ENCODE measurements at places on chromosomes 5 and 9. TPM values are rescaled to one million over a fixed set of nuclear protein-coding genes. Genes with fewer than 3 reads are reported as not detected.

The TAS2R1 gene
- total RNA-seq, result 0.85 TPM

DNA sequence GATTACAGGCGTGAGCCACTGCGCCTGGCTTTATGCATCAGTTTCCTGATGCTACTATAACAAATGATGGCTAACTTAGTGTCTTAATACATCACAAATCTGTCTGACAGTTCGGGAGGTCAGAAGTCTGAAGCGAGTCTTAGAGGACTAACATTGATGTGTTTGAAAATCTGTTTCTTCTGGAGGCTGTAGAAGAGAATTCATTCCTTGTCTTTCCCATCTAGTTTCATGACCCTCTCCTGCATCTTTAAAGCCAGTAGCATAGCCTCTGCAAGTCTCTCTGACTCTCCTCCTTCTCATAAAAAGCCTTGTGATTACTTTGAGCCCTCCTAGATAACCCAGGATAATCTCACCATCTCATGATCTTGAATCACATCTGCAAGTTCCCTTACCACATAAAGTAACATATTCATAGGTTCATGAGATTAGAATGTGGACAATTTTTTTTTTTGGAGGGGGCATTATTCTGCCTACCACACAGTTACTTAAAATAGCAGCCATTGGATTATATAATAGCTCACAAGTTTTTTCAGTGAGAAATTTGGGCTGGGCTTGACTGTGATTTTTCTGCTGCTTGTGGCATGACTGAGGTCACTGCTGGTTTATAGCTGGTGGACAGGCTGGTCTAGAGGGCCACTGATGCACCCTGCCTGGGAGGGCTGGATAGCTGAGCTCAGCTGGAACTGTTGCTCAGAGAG lies 134.8 kb downstream of the FBXL7 start:
- DNase-seq, result no peak

The CYLC2 gene
- total RNA-seq, result not detected

GRCh38 chr9:120693700-120694008 lies 20.6 kb downstream of the MEGF9 start:
- no peak for DNase-seq

GRCh38 chr5:154487541-154487940 lies 9.5 kb upstream of the HAND1 start:
- DNase-seq, result no peak

DNA sequence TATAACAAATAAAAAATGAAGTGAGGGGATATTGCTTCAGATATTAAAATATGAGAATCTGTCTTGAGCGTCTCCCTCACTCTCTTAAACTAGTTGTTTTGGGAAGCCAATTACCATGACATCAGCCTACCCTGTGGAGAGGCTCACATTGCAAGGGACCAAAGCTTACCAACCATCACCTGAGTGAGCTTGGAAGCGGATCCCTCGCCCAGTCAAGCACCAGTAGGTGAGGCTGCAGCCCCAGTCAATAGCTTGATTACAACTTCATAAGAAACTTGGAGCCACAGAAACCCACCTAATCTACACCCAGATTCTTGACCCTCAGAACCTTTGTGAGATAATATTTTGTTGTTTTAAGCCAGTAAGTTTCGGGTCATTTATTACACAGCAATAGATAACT lies 206.2 kb downstream of the CEMIP2 start:
- no peak for DNase-seq

GRCh38 chr5:150946351-150946905 lies 41.6 kb upstream of the ZNF300 start:
- peak; percentile 97 for DNase-seq

Measured in lung (tissue), 17 donors.